Mesothelial cell of epicardium (in vitro differentiated cells): ENCODE measurements at places on chromosomes 1 and 21. TPM values are rescaled to one million over a fixed set of nuclear protein-coding genes. Genes with fewer than 3 reads are reported as not detected.

Gene SYNJ1
- 7.2 to 8.9 TPM (median 8.6 TPM) in 3 replicates for total RNA-seq

Gene PLEKHA6
- 29.7 to 34.0 TPM (median 32.2 TPM) in 3 replicates for total RNA-seq

Gene RIMKLA
- total RNA-seq, result 0.20 to 0.31 TPM (median 0.20 TPM) in 3 replicates

Gene CLCNKB
- 2.9 to 3.6 TPM (median 3.0 TPM) in 3 replicates for total RNA-seq

Gene SPRR2G
- not detected in 3 replicates for total RNA-seq

Gene IFFO2
- 7.8 to 10.4 TPM (median 9.1 TPM) in 3 replicates for total RNA-seq

Gene KCNJ9
- total RNA-seq, result 0.07 to 0.09 TPM in 2 of 3 replicates, not detected in the other

Gene PLEKHN1
- 33.6 to 36.0 TPM (median 34.4 TPM) in 3 replicates for total RNA-seq

Gene SLFNL1
- total RNA-seq, result 1.2 to 1.4 TPM (median 1.3 TPM) in 3 replicates

Gene RIMS3
- total RNA-seq, result 12.5 to 13.0 TPM (median 12.9 TPM) in 3 replicates

Gene GCSAML
- total RNA-seq, result not detected in 3 replicates

Gene BGLAP
- 5.8 to 7.3 TPM (median 6.8 TPM) in 3 replicates for total RNA-seq

Gene HSPB7
- total RNA-seq, result 5.0 to 6.3 TPM (median 6.3 TPM) in 3 replicates

Gene APOBEC4
- not detected in 3 replicates for total RNA-seq

Gene HIVEP3
- total RNA-seq, result 8.5 to 9.0 TPM (median 8.9 TPM) in 3 replicates

Gene GPR52
- 1.7 to 2.2 TPM (median 2.0 TPM) in 3 replicates for total RNA-seq

Gene GBP4
- total RNA-seq, result 4.8 to 6.7 TPM (median 5.5 TPM) in 3 replicates

Gene TNFSF4
- 2.0 to 2.8 TPM (median 2.1 TPM) in 3 replicates for total RNA-seq

Gene S100A5
- total RNA-seq, result not detected in 3 replicates

Gene PCNX2
- total RNA-seq, result 26.8 to 28.4 TPM (median 27.4 TPM) in 3 replicates

Gene CFAP45
- total RNA-seq, result 0.18 to 0.20 TPM (median 0.20 TPM) in 3 replicates

Gene ASCL5
- total RNA-seq, result not detected in 3 replicates

Gene GJA4
- not detected in 3 replicates for total RNA-seq

Gene LPAR3
- total RNA-seq, result 0.67 to 1.00 TPM (median 0.99 TPM) in 3 replicates

Gene UBL4B
- total RNA-seq, result 10.2 to 11.7 TPM (median 10.7 TPM) in 3 replicates

Gene BARHL2
- not detected in 3 replicates for total RNA-seq

Gene LCE1D
- total RNA-seq, result not detected in 3 replicates

Gene LCE1C
- not detected in 3 replicates for total RNA-seq

Gene ALG14
- total RNA-seq, result 3.8 to 5.3 TPM (median 5.0 TPM) in 3 replicates

Gene FMO4
- total RNA-seq, result 4.4 to 5.9 TPM (median 5.4 TPM) in 3 replicates

Gene TRIM46
- total RNA-seq, result 5.7 to 6.6 TPM (median 6.3 TPM) in 3 replicates

Gene C4BPA
- total RNA-seq, result 0.09 to 0.20 TPM (median 0.16 TPM) in 3 replicates

Gene PRAMEF26
- not detected in 3 replicates for total RNA-seq

Gene PDZK1
- 0.34 to 0.64 TPM (median 0.51 TPM) in 3 replicates for total RNA-seq

Gene TADA1
- 15.6 to 18.7 TPM (median 17.4 TPM) in 3 replicates for total RNA-seq

Gene MATN1
- total RNA-seq, result 4.0 to 5.6 TPM (median 4.9 TPM) in 3 replicates

Gene FALEC
- total RNA-seq, result 1.2 to 1.9 TPM (median 1.7 TPM) in 3 replicates

Gene SLC6A17
- total RNA-seq, result 1.4 to 1.6 TPM (median 1.6 TPM) in 3 replicates

Gene EDN2
- 2.7 to 4.1 TPM (median 3.5 TPM) in 3 replicates for total RNA-seq

Gene CD247
- 0.13 to 0.36 TPM (median 0.22 TPM) in 3 replicates for total RNA-seq

Gene OR2L13
- total RNA-seq, result not detected in 3 replicates

Gene CDA
- total RNA-seq, result 0.64 to 1.5 TPM (median 0.94 TPM) in 3 replicates

Gene MAN1A2
- 53.1 to 56.5 TPM (median 55.1 TPM) in 3 replicates for total RNA-seq

Gene LCE1A
- not detected in 3 replicates for total RNA-seq
